ENCODE measurements at places on chromosomes 7 and 10.

- DNase-seq, result no peak
Measured at GRCh38 chr10:81021428-81022129, 483.9 kb downstream of the SH2D4B start.

DNA sequence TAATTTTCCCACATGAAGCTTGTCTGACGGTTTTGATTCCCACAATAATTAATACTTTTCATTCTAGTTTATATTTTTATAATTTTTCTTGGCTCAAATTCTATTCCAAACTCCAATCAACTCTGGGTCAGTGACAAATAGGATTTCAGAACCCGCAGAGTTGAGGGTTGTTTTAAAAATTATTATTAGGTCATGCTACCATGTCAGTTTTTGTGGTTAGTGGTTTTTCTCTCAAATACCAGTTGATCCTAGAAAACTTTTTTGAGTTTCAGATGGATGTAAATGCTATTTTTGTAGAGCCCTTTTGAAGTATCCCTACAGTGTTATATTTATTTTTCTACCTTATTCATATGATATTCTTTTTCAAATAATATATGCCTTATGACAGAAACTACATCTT, 237.4 kb downstream of the SEMA3D start:
- DNase-seq, result no peak

- no peak for DNase-seq
Measured at GRCh38 chr10:128643658-128644057, 517.4 kb upstream of the MKI67 start.

- no peak for DNase-seq
Measured at GRCh38 chr10:58742141-58742540, 229.5 kb downstream of the BICC1 start.

DNA sequence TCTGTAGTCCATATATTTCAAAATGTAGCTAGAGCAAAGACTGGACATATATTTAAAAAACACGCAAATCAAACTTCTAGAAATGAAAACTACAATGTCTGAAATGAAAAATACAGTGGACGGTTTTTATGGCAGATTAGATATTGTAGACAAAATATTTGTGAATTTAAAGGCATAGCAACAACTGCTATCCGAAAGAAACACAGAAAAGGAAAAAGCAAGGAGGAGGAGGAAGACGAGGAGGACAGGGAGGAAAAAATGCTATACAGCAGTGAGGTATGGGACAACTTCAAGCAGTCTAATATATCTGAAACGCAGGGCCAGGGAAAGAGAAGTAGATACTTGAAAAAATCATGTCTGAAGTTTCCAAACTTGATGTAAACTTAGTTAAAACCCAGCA, 13.3 kb downstream of the WASL start:
- DNase-seq, result no peak

DNA sequence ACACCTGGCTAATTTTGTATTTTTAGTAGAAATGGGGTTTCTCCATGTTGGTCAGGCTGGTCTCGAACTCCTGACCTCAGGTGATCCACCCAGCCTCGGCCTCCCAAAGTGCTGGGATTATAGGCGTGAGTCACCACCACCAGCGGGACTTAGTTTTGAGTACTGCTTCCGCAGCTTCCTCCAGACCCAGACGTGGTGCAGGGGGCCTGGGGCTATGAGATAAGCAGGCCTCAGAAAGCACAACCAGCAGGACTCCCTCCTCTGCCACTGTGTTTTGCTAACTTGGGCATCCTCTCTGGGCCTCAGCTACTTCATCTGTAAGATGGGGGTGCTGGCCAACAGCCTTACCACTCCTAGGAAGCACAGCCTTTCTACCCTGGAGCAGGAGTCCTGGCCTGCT, 37.8 kb downstream of the GOLGA7B start:
- DNase-seq, result no peak
